CD4-positive, alpha-beta T cell treated with Interferon alpha-2 for 1 hour (primary cell): ENCODE measurements at places on chromosomes 5 and 9.

DNA sequence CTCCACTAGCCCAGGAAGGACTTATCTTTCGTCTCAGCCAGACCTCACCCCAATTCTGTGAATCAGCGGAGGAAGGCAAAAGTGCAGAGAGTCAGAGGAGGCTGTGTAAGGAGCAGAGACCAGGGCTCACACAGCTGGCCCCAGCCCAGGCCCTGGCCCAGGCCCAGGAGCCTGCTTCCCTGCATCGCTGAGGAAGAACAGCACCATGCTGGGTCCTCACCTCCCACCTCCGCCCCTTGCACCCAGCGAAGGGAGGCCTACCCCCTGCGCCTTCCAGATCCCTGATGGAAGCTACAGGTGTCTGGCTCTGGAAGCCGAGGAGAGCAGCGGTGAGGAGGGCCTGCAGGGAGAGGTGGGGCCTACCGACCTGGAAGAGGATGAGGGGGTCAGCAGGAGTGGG is 22.3 kb upstream of the SYNPO start:
- no peak for DNase-seq

GRCh38 chr9:6234014-6234413 is 18.4 kb downstream of the IL33 start:
- DNase-seq: no peak

DNA sequence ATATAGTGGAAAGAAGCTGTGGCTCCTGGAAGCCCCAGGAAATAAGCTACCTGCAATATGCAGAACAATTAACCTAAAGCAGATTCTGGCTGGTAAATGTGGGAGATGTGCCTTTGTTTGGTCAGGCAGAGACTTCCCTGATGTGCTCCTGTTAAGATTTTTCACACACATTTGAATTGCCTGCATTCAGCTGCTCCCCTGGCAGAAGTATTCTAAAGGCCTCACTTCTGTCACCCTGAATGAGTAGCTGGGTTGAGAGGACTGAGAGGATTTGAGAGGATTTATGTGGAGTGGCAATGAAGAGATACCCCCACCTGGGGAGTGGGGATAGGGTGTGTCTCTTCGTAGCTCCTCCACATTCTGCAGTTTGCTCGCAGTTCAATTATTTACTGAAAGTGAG is 130.5 kb downstream of the ST8SIA4 start:
- DNase-seq: no peak

DNA sequence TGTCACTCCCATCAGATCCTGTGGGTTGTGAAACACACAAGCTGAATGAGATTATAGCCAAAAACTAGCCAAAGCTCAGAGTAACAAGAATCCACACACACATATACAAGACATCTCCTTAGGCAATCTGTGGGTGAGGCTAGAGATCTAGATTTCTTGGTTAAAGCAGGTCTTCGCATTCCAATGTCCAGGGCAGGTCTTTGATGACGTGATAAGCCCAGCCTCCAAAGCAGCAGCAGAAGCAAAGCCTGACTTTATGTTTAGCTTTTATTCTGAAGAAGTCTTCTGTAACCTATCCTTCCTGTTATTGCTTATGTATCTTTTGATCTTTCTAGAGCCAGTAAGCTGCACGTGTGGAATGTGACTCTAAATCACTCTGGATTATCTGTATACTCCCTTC is 199.1 kb upstream of the SLC30A5 start:
- no peak for DNase-seq

DNA sequence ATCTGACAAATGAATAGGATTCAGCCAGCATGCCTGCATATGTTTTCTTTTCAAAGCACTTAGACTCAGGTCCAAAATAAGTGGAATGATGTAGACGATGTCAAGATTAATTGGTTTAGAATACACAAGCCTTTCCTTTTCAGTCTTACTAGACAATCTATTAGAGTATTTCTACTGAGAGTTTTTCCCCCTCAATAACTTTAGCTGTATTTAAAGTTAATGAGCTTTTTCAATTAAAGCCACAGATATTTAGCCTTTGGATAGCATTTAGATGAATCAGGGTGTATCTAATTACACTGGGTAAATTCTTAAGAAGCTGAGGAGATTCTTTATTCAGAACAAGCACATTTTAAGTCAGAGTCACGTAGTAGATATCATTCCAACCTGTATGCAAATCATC is 198.7 kb upstream of the MPDZ start:
- DNase-seq: no peak
